ENCODE measurements at places on chromosomes 6 and 20.
A peak's percentile ranks its signal among the peaks of the same experiment; 100 is the strongest.

DNA sequence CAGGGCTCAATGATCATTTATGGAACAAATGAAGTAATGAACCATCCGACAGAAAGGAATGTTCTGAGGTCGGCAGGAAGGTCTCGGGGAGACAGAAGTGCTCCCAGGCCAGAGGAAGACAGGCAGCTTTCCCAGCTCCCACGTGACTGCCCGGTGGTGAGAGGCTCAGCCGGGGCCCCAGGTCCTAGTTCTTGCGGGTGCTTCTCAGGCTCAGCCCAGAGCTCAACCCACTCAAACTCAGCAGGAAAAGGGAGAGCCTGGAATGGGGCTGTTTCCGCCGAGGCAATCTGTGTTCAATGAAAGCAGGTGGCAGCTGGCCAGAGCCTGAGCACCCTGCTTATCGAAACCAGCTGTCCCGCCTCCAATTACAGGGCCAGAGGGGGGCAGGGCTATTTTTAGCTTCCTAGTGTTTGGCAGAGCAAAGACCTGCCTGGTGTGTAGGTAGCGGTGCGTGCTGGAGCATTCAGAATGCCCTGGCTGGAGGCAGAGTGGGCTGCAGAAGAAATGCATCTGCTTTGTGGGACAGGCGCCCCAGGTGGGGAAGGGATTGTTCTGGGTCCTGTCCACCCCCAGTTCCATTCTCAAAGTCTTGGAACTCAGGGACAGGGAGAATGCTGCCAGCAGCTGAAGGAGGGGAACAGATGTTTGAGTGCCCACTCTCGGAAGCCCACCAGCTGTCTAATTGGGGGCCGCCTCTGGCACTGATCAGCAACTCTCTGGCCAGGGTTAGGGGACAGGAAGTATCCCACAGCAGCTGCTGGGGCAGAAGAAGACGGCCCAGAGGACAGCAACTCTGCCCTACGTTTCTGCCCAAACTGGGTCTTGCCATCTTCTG, 145.1 kb downstream of the PREX1 start:
- DNase-seq, result peak; percentile 71
- no peak overlapping the region for H3K4me3 ChIP-seq
- peaks cover 5% of the 10 kb centered on the region for H3K4me1 ChIP-seq
- peak overlapping the region; percentile 48 for H3K27ac ChIP-seq

- DNase-seq, result no peak
- H3K27me3 ChIP-seq, result no peaks in the 10 kb centered on the region
- H3K4me1 ChIP-seq, result no peaks in the 10 kb centered on the region
- no peak overlapping the region for H3K4me3 ChIP-seq
- no peak overlapping the region for H3K27ac ChIP-seq
These were observed 408.6 kb downstream of the RNF144B start for GRCh38 chr6:18795726-18796125.

DNA sequence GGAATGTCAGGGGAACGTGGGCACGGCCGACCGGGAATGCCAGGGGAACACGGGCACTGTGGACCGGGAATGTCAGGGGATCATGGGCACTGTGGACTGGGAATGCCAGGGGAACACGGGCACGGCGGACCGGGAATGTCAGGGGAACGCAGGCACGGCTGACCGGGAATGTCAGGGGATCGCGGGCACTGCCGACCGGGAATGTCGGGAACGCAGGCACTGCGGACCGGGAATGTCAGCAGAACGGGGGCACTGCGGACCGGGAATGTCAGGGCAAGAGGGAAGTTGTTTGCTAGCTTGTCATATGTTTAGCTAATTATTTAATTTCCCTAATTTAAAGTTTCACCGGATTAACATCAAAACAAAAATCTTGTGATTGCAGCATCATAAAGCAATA, 37.4 kb upstream of the BHLHE23 start:
- no peak overlapping the region for H3K27ac ChIP-seq
- no peak overlapping the region for H3K4me3 ChIP-seq
- no peaks in the 10 kb centered on the region for H3K27me3 ChIP-seq
- no peak for DNase-seq
- no peaks in the 10 kb centered on the region for H3K36me3 ChIP-seq
- H3K4me1 ChIP-seq, result no peaks in the 10 kb centered on the region

DNA sequence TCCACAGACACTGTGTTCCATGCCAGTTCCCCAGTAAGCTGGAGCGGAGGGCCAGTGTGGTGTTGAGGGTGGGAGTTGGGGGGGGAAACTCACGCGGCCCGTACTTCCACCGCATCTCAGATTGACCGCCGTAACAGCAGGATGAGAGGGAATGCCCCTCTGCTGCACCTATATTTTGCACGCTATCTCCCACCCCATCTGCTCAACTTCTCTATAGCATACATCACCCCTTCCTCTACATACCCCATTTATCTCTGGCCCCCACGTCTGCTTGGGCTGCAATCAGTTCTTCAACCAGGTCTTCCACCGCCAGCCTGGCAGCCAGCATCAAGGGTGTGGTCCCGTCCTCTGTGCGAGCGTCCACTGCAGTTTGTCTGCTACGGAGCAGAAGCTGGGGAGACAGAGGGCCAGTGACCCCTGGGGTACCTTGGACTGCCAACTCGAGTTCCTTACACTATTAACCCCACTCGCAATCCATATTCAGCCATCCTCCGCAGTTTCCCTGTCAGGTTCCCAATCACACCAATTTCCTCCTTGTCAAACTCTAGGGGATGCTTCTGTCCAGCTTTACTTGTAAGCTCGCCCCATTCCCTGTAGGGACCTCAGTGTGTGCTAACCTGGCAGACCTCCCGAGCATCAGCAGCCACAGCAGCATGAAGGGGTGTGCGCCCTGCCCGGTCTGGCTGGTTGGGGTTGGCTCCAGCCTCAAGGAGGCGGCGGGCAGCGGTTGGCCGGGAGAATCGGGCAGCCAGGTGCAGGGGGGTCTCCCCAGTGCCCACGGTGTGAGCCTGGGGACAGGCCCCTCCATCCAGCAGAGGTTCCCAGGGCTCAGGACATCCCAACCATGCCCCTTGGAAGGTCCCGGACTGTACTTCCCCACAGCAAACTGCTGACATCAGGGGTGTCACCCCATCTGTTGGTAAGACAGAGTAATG, 4.5 kb upstream of the GPSM3 start:
- H3K36me3 ChIP-seq, result no peaks in the 10 kb centered on the region
- no peaks in the 10 kb centered on the region for H3K27me3 ChIP-seq
- H3K4me3 ChIP-seq, result peak overlapping the region; percentile 89
- DNase-seq, result no peak

DNA sequence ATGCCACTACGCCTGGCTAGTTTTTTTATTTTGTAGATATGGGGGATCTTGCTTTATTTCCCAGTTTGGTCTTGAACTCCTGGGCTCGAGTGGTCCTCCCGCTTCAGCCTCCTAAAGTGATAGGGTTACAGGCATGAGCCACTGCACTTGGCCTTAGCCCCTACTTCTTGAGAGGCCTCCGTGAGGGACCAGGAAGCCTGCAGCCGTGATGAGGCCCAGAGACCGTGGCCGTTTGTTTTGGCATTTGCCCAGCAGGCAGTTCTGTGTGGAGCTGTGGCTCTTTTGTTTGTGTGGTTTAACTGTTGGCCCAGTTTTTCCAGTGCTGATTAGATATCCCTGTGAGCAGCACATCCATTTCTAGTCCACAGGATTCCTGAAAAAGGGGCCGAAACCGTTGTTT, 39.8 kb downstream of the SRSF3 start:
- no peaks in the 10 kb centered on the region for H3K36me3 ChIP-seq
- H3K27me3 ChIP-seq, result no peaks in the 10 kb centered on the region
- DNase-seq, result no peak
- no peak overlapping the region for H3K27ac ChIP-seq
- H3K4me1 ChIP-seq, result no peaks in the 10 kb centered on the region

DNA sequence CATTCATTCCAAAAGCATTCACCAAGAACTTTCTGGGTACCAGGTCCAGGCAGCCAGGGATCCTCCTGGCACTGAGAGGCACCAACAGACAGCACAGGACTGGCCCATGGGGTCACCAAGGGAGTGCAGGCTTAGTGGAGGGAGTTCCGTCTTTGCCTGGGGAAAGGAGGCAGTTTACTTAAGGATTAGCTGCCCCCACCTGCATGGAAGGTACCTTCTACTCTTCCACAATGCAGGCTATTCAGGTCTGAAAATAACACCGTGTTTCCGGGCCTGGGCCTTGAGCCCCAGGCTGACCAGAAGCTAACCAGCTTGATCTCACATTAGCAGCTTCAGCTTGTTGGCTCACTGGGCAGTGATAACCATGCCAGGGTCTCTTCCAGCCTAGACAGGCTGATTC, 199.4 kb downstream of the FOXA2 start:
- no peak for DNase-seq
- no peaks in the 10 kb centered on the region for H3K4me1 ChIP-seq
- no peaks in the 10 kb centered on the region for H3K36me3 ChIP-seq
- no peak overlapping the region for H3K27ac ChIP-seq
- no peak overlapping the region for H3K4me3 ChIP-seq

DNA sequence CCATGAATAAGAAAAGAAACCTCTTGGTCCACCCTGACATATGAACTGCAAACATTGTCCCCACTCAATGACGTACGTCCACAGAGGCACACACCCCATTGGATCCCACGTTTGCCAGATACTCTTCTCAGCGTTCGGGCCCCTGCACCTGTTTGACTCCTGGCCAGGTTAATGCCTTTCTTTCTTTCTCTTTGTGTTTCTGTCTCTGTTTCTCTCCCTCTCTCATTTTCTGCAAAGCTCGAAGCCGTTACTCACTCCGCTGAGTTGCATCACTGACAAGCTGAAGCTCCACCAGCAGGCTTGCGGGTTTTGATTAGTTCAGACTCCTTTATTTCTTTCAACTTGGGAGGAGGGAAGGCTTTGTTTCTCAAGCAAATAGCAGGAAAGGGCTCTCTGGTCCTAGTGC, 135.5 kb upstream of the SUPT3H start:
- no peak overlapping the region for H3K4me3 ChIP-seq
- H3K36me3 ChIP-seq, result no peaks in the 10 kb centered on the region
- H3K4me1 ChIP-seq, result no peaks in the 10 kb centered on the region
- DNase-seq, result no peak
- H3K27me3 ChIP-seq, result no peaks in the 10 kb centered on the region

GRCh38 chr6:142783499-142783898, 161.5 kb downstream of the HIVEP2 start:
- no peak for DNase-seq
- no peak overlapping the region for H3K4me3 ChIP-seq
- H3K27me3 ChIP-seq, result no peaks in the 10 kb centered on the region
- H3K27ac ChIP-seq, result no peak overlapping the region
- H3K36me3 ChIP-seq, result no peaks in the 10 kb centered on the region

DNA sequence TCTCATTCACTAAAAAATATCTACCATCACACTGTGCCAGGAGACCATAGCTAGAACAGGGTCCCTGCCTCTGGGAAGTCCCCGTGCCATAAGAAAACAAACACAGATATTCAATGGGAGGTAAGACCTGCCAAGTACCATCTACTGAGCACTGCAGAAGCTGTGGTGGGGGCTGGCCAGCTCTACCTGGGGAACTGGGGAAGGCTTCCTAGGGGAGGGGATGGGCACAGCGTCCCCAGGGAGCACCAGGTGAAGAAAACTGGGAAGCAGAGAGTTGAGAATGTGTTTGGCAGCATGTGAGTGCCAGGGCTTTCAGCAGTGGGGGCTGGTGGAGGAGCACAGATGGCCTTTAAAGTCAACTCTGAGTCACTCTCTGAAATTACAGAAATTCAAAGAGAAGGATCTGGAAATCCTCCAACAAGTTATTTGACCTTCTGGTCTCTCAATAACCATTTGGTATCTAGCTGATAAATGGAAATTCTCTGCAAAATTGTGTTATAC, 85.2 kb downstream of the SHLD1 start:
- no peak overlapping the region for H3K4me3 ChIP-seq
- no peaks in the 10 kb centered on the region for H3K27me3 ChIP-seq
- H3K27ac ChIP-seq, result no peak overlapping the region
- DNase-seq, result no peak
- no peaks in the 10 kb centered on the region for H3K4me1 ChIP-seq

GRCh38 chr6:42335896-42336295, 115.8 kb downstream of the TRERF1 start:
- no peaks in the 10 kb centered on the region for H3K27me3 ChIP-seq
- no peak overlapping the region for H3K4me3 ChIP-seq
- no peak overlapping the region for H3K27ac ChIP-seq

GRCh38 chr6:166950443-166950821, 5.9 kb downstream of the RNASET2 start:
- H3K4me3 ChIP-seq, result no peak overlapping the region
- no peaks in the 10 kb centered on the region for H3K36me3 ChIP-seq
- H3K27ac ChIP-seq, result no peak overlapping the region
- DNase-seq, result no peak
- H3K4me1 ChIP-seq, result no peaks in the 10 kb centered on the region

DNA sequence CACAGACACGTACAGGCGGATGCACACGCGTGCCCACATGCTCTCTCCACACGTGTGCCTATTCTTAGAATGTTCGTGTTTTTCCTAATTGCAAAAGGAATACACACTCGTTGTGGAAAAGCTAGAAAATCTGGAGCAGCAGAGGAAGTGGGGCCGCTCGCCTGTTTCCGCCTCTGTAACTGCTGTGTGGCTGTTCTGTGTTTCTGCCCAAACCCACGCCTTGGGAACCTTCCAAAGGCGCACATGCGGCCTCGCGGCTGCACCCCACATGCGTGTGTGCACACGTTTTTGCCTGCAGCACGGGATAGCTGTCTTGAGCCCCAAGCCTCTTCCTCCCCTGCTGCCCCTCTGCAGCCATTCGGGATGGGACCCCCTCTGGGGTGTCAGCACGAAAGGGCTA, 12.2 kb downstream of the SLC17A9 start:
- DNase-seq, result no peak
- no peak overlapping the region for H3K27ac ChIP-seq
- H3K36me3 ChIP-seq, result no peaks in the 10 kb centered on the region
- no peaks in the 10 kb centered on the region for H3K27me3 ChIP-seq
- no peaks in the 10 kb centered on the region for H3K4me1 ChIP-seq
- H3K4me3 ChIP-seq, result no peak overlapping the region

GRCh38 chr6:14134211-14134910, 16.8 kb downstream of the CD83 start:
- DNase-seq, result no peak
- H3K4me1 ChIP-seq, result no peaks in the 10 kb centered on the region
- no peaks in the 10 kb centered on the region for H3K27me3 ChIP-seq
- H3K36me3 ChIP-seq, result no peaks in the 10 kb centered on the region
- H3K4me3 ChIP-seq, result no peak overlapping the region

GRCh38 chr6:54262499-54262898, 45.7 kb upstream of the TINAG start:
- no peaks in the 10 kb centered on the region for H3K27me3 ChIP-seq
- no peaks in the 10 kb centered on the region for H3K36me3 ChIP-seq
- H3K27ac ChIP-seq, result no peak overlapping the region
- H3K4me3 ChIP-seq, result no peak overlapping the region
- no peak for DNase-seq
- H3K4me1 ChIP-seq, result no peaks in the 10 kb centered on the region

- DNase-seq, result no peak
- H3K36me3 ChIP-seq, result no peaks in the 10 kb centered on the region
- no peak overlapping the region for H3K4me3 ChIP-seq
- H3K4me1 ChIP-seq, result peaks cover 8% of the 10 kb centered on the region
- H3K27ac ChIP-seq, result no peak overlapping the region
These were observed 1.3 kb downstream of the PRND start for GRCh38 chr20:4722993-4723392.

- no peak for DNase-seq
- H3K4me3 ChIP-seq, result no peak overlapping the region
- no peaks in the 10 kb centered on the region for H3K4me1 ChIP-seq
- no peak overlapping the region for H3K27ac ChIP-seq
These were observed 644.3 kb downstream of the EPM2A start for GRCh38 chr6:145090801-145091585.

Data from uterus (tissue), 4 donors.